GM23248 (cell line): ENCODE measurements at places on chromosomes 1 and 21. TPM values are rescaled to one million over a fixed set of nuclear protein-coding genes. Genes with fewer than 3 reads are reported as not detected.

F5 gene
- not detected in 2 replicates for polyA plus RNA-seq

BRDT gene
- polyA plus RNA-seq, result not detected in 2 replicates

TSPEAR gene
- not detected in 2 replicates for polyA plus RNA-seq

CCDC28B gene
- 19.7 TPM in 2 replicates for polyA plus RNA-seq

FBXO28 gene
- polyA plus RNA-seq, result 14.9 and 15.5 TPM in 2 replicates

ACTL8 gene
- not detected in 2 replicates for polyA plus RNA-seq

IGSF8 gene
- 32.9 and 34.6 TPM in 2 replicates for polyA plus RNA-seq

PTGER3 gene
- polyA plus RNA-seq, result 0.31 and 0.44 TPM in 2 replicates

LENEP gene
- polyA plus RNA-seq, result not detected in 2 replicates

DNAJC28 gene
- polyA plus RNA-seq, result 2.0 TPM in 2 replicates

ARMH1 gene
- polyA plus RNA-seq, result 1.5 and 1.6 TPM in 2 replicates

CFAP141 gene
- polyA plus RNA-seq, result not detected in 2 replicates

CELA3B gene
- polyA plus RNA-seq, result not detected in 2 replicates

GRCh38 chr1:55061000-55061705, 21.8 kb downstream of the PCSK9 start:
- no peak for DNase-seq

- DNase-seq, result no peak
Observed at GRCh38 chr1:243930822-243931671, 81.0 kb upstream of the AKT3 start.

DNA sequence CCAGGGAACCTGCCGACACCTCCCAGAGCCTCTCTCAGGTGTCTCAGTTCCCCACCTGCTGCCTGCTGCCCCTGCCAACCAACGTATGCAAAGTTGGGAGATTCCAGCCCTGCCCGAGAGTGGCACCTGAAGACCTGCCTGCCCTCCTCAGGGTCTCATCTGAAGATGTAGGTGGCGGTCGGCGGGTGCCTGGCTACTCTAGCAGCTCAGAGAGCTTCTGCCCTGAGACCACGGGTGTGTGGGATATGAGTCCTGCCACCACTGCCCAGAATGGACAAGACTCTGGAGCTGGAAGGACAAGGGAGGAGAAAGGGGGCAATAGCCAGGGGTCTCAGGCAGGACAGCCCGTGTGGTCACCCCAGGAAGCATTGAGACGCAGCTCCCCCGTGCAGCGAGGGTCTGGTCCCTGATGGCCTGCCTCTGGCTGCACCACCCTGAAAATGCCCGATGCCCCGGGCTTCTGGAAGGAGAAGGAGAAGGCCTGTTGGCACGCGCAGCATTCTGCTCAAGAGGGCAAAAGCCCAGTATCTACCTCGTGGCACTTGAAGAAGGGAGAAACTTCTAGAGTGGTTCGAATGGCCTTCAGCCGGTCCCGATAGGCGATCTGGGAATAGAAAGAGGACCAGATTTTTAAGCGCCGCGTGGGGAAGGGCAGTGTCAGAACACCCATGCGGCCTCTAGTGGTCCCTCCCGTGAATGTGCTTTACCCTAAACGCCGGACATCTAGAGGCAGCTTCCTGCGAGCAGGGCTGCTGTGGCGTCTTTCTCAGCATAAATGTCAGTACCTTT, 88.8 kb downstream of the STUM start:
- DNase-seq, result no peak

DNA sequence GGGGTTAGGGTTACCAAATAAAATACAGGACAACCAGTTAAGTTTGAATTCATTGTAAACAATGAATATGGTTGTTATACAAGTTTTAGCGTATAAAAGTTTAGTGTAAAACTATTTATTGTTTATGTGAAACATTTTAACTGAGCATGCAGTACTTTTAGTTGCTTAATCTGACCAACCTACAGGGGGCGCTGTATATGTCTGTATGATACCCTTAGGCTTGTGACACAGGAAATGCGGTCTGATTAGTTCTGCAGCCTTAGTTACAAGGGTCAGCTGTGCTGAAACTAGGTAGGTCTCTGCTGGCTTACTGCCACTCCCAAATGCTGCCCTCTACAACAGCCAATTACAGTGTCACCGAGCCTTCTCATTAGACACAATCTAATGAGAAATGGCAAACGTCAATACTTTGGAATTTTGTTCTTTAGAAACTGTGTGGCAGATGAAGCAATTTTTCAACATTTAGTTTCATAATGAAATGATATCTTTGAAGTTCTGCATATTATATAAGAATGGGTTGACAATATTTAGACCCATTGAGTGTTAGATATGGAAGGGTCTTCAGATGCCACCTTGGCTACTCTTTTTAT, 56.2 kb downstream of the NTNG1 start:
- DNase-seq, result peak; percentile 28

DNA sequence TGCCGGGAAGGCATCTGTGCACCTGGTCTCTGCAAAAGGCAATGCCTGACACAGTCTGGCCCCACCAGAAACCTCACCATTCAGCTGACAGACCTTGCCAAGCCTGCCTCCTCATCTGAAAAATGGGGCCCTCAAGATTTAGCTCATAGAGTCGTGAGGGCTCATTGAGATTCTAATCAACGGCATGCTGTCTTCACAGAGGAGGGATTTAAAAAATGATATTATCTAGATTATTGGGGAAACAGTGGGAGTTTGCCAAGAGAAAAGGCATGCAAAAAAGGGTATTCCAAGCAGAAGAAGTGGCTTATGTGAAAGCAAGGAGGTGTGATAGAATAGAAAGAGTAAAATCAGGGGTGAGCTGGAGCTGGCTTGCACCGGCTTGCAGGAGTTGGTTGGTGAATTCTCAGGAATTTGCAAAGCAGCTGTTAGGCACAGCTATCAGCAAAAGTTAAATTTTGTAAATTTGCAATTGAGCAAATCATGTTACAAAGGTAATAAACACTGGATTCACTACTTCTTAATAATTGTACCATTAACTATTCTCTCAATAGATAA, 91.7 kb upstream of the WNT4 start:
- no peak for DNase-seq

DNA sequence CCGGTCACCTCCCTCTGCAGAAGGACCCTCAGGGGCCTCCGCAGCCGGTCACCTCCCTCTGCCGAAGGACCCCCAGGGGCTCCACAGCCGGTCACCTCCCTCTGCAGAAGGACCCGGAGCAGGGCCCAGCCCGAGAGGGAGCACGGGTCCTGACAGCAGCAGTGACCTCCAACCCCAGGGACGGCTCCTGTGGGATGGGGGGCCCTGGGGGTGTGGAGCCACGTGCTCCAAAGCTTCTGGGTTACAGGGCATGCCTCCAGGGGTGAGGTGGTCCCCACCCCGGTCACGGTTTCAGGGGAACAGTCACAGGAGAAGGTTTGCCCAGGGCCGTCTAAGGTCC, 40.3 kb downstream of the SLC19A1 start:
- DNase-seq, result no peak

- no peak for DNase-seq
Observed at GRCh38 chr1:36922593-36923426, 111.5 kb downstream of the GRIK3 start.

DNA sequence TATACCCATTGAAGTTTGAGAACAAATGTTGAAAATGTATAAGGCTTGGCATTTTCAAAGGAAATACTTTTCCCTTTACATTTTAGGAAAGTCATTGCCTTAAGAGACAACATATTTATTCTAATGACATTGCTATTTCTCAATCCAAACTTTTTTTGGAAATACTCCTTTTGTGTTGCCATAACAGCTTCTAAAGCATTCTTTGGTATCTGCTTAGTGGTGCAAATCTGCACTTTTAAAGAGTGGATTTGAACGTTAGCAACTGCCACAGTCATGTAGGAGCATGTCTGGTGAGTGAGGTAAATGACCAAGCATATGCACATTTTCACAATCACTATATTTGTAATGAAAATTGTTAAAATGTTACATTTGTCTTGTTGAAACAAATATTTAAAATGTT, 124.4 kb upstream of the GORAB start:
- DNase-seq, result peak; percentile 47

GRCh38 chr1:27267153-27267552, 32.7 kb downstream of the WDTC1 start:
- no peak for DNase-seq

- DNase-seq, result peak; percentile 17
Observed at GRCh38 chr1:25572107-25572506, 28.7 kb downstream of the LDLRAP1 start.

DNA sequence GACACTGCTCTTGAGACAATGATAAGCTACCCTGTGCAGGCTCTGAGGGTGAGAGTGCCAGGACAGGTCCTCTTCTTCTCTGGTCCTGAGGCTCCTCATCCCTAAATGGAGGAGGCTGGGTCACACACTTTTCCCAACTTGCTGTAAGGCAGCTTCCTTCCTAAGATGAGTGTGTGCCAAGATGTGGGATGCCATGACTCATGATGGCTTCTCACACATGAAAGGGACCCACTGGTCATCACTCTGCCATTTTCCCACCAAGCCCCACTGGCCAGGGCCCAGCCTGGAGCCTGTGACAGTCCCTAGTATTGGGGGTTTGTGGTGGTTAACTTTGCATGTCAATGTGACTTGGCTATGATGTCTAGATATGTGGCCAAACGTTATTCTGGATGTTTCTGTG, 54.4 kb downstream of the CNIH3 start:
- peak; percentile 37 for DNase-seq

DNA sequence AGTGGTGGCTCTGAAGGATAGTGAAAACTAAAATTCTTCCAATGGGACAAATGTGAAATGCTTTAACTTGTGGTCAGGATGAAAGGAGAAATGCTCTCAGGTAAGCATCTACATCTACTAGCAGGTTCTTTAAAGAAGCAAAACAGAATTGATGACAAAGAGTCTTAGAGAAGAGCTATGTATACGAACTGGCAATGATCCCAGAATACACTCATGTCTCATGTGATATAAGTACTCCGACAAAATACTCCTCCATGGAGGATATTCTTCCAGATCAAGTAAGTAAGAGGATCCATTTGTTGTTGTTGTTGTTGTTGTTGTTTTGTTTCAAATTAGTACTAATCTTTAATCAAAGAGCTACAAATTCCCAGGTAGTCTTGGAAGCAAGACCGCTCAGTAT, 174.0 kb upstream of the ATP1B1 start:
- DNase-seq, result no peak

DNA sequence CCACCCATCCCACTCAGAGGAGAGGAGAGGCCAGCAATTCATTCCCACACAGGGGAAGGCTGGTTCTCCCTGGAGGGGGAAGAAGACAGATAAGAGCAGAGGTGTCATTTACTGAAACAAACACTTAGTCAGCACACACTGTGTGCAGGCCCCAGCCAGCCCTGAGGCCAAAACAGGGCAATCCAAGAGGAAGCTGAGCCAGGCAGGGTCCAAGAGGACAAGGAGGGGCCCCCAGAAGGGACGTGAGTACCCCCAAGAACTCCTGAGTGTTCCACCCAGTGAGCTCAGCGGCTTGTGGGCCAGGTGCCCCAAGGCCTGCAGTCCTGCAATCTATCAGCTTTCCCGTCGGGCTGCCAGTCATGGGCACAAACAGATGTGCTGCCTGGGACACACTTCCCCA, 15.8 kb downstream of the ADGRB2 start:
- DNase-seq, result peak; percentile 36

GRCh38 chr1:210711825-210712612, 383.3 kb downstream of the HHAT start:
- DNase-seq, result no peak

DNA sequence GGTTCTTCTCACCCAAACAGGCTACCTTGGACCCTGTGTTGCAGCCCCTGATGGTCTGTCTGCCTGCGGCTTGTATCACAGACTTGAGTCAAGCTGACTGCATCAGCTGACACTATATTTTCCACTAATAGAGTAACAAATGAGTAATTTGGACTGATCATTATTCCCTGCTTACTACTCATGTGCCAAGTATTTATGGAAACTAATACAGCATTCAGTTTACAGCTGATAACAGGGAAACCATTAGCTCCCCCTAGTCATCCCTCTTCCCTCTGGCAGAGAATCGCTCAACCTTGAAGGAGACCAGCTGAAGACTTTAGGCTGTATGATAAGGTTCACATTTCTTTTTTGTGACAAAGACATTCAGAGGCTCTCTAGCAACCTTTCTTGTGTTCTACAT, 116.6 kb upstream of the SYT6 start:
- no peak for DNase-seq

- DNase-seq, result no peak
Observed at GRCh38 chr1:100217834-100218233, 31.8 kb downstream of the DBT start.

GRCh38 chr1:6545276-6546112, 8.8 kb downstream of the NOL9 start:
- DNase-seq, result peak; percentile 29

DNA sequence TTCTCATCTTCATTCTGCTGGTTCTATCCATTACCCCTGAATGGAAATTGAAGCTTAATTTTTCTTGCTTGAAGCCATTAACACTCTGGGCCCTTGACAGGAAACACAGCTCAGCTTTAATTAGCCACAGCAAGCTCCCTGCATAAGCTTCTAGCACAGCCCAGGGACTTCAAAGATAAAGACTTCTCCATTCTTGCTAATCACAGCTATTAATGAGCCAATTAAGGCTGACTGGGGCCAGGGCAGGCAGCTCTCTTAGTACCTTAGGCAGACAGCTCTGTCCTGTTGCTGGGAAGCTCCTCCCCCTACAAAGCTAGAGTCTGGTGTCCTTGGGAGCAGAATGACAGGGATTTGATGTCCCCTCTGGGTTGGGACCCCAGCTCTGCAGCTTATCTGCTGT, 27.9 kb upstream of the TRABD2B start:
- DNase-seq, result no peak

GRCh38 chr1:51420867-51421627, 90.7 kb upstream of the TTC39A start:
- no peak for DNase-seq

- peak; percentile 23 for DNase-seq
Observed at GRCh38 chr21:42781150-42781970, 98.0 kb downstream of the WDR4 start.

- peak; percentile 33 for DNase-seq
Observed at GRCh38 chr1:150567341-150567716, 12.1 kb downstream of the MCL1 start.

- DNase-seq, result no peak
Observed at GRCh38 chr21:42848932-42849758, 30.2 kb downstream of the WDR4 start.

DNA sequence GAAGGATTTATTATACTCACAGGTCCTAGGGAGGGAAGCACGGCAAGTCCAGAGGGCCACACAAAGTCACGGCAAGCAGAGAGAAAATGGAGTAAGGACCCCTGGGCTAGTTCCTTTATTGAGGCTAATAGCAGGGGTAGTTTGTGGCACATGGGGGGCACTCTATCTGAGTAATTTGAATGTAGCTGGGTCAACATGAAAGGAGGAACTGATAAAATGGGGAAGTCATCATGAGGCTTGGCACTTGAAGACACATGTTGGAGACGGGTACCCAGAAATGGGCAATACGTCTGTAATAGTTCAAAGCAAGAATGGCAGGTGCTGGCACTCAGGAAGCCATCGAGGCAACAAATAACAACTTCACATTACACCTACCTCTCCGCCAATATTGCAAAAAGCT, 1136.4 kb downstream of the MRPL39 start:
- no peak for DNase-seq
